T47D (cell line): ENCODE measurements at places on chromosomes 7 and 10.

GRCh38 chr10:54682554-54682953, 118.5 kb downstream of the PCDH15 start:
- DNase-seq = no peak

DNA sequence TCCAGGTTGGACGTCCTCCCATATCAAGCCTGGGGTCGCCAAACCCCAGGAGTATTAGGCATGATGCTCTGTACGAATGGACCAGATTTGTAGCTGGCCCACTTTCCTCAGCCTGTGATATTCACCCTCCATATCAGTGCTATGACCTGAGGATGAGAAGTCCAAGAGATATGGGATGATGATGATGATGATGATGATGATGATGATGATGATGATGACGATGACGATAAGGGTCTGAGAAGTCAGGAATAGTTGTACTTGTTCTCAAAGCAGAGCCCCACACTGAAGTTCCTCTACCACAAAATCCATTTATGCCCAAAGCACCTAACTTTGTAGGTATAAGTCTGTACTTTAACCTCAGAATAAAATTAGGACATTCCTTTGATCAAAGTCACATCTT, 50.7 kb downstream of the AMPH start:
- DNase-seq = no peak

- no peak for DNase-seq
Observed at GRCh38 chr10:83301732-83302131, 837.6 kb upstream of the GHITM start.

DNA sequence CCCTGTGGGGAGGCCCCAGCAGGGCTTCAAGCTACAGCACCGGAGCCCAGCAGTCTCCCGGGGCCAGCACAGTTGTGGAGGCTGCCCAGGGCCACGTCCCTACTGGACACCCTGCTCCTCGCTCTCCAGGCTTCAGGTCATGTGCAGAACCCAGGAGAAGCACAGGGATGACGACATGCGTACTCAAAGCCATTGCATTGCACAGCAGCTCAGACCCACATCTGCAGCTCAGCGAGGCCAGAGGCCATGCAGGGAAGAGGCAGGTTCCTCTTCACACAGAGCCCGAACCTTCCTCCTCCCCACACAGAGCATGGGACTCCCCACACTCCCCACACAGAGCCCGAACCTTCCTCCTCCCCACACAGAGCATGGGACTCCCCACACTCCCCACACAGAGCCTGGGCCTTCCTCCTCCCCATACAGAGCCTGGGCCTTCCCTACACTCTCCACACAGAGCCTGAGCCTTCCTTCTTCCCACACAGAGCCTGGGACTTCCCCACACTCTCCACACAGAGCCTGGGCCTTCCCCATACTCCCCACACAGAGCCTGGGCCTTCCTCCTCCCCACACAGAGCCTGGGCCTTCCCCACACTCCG, 12.3 kb downstream of the CFAP46 start:
- DNase-seq = no peak

DNA sequence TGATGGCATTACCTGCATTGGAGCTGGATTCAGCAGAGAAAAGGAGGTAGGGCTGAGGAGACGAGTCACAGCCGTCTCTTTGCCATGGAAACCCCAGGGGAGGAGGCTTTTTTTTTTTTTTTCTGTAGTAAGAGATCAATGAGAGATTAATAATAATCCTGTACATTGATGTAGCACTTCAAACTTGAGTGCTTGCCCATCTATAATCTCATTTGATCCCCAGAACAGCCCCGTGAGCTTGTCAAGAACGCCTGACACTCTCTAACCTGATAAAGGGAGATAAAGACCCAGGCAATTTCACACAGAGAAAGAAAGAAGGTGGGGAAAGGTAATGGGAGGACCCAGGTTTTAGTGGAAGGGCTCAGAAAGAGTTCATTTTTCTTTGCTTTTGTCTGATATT, 195.2 kb upstream of the FOXK1 start:
- DNase-seq = no peak

DNA sequence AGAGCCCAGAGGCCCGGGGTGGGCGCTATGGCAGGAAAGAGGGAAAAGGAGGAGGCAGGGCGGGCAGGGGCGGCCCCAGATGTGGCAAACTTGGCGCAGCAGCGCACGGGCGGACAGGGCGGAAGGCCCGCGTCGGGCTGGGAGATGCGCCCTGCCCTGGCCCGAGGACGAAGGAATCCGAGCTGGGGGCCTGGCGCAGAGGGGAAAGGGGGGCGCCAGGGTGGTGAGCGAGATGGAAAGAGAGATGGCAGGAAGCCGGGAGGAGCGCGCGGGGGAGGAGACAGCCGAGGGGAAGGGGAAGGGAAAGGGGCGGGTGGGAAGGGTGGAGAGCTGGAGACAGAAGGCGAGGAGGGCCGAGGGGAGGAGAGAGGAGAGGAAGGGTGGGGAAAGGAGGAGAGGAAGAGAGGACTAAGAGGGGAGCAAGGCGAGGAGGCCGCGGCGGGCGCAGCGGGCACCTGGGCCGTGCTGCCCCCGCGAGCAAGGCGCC, at the start of gene MARVELD1:
Gene MARVELD1, plus strand, starts transcription at position 392 of the 487 bp plus-strand sequence. CDS start 147 bp downstream, outside the sequence.
- DNase-seq = peak; percentile 52

DNA sequence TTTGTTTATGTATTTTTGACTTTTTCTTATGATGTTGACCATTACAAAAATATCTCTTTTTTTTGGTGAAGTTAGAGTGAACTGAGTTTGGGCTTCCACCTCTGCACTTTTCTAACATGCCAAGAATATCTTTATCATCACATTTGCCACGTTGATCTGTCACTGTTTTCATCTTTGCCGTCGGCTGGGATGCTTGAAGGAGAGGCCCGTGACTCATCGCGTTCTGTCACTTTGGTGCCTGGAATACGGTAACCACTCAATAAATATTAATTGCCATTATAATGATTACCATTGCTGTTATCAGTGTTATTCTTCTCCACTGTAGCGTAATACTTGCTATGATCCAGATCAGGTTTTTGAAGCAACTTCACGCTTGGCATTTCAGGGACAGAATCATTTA, 350.8 kb upstream of the PFKP start:
- no peak for DNase-seq

DNA sequence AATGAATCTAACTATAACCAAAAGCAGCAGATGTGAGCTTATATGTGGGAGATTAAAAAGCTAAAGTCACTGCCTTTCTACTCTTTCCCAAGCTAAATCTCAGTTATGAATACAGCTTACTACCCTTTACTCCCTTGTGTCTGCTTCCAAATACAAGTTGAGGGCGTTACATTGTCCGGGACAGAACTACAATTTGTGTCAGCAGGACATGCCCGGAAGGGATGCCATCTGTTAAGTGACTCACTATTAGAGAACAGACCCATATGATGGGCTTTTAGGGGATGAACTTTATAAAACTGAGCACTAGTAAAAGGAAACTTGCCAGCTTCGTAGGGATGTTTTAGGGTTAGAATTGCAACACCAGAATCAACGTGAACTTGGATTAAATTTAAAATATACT, 299.7 kb upstream of the CSTF2T start:
- DNase-seq = no peak

GRCh38 chr10:49458869-49459268, 63.0 kb upstream of the DRGX start:
- DNase-seq = no peak

DNA sequence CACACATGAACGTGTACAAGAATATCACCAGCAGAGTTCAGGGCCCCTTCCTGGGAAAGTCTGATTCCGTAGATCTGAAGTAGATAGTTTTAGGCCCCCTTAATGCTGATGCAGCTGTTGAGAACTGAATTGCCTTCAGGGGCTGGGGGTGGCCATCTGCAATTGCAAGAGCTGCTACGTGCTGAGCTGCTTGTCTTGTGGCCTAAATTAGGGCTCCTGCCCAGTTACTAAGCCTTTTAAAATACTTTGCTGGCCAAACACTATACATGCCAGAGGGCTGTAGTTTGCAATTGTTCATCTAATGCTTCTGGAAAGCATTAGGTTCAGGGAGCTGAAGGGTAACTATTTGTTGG, 71.7 kb downstream of the TMEM178B start:
- no peak for DNase-seq

DNA sequence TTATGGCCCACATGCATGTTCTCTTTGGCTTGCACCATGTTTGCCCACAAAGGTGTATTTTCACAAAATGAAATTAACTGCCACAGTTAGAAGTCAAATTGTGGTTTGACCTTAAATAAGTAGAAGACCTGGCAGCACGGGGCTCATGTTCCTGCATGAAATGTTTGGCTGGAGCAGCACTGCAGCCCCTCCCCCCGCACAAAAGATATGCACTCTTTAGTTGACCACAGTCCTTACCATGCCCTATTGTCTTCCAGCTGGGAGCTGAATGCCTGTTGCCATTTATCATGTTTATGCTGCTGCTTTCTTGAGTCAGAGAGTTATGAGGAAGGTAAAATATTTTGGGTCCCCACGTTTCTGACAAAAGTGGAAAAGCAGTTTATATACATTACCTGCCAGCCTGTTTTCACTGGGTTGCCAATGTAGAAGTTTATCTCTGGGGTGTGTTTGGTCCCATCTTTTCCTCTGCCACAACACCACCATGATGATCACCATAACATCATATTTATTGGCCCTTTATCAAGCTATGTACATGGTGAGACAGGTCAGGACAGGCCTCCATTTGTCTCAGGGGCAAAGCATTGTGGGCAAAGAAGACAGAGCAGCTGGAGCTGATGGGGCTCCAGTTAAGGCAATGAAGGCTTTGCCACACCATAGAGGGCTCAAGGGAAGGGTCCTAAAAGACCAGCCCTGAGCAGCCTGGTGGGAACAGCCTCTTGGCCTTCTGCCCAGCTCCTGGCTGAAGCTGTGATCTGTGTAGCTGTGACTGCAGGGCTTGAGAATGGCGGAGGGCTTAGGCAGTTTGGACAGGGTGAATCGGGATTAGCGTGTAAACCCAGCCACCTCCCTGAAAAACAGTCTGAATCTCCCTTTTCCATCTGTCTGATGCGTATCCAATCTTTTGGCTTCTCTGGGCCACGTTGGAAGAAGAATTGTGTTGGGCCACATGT, 5.4 kb downstream of the PRF1 start:
- no peak for DNase-seq

- no peak for DNase-seq
Observed at GRCh38 chr7:41817386-41817785, 114.5 kb upstream of the INHBA start.

DNA sequence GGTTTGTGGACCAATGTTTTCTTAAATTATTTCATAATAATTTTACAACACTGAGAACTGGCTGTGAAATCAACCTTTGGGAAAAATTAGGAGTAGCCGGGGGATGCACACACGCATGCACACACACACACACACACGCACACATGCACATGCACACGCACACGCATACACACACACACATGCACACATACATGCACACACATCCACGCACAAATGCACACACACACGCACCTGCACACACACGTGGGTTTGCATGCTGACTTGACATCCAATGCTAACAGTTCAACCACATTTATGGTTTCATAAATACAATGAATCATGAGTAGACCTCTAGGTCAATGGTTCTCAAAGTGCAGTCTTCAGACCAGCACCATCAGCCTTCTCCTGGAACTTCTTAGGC, 354.1 kb downstream of the DPP6 start:
- no peak for DNase-seq

DNA sequence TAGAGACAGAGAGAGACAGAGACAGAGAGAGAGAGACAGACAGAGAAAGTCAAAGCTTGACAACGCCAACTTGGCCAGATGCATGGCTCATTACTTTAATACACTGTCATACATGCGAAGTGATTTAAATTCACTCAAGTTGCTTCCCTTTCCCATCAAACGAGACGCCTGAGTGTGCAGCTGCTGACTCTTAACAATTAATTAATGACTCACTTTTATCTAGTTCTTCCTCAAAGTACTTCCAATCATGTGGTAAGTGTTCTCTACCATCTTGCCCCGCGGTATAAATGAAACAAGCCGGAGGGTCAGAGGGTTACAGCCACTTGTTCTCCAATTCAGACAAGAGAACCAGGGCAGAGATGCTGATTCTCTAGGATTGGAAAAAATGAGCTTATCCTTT, 90.8 kb downstream of the SFMBT2 start:
- DNase-seq = no peak

- DNase-seq = no peak
Observed at GRCh38 chr7:33946094-33946699, 40.9 kb downstream of the BMPER start.

- DNase-seq = no peak
Observed at GRCh38 chr7:54333952-54334351, 208.2 kb upstream of the VSTM2A start.

- DNase-seq = peak; percentile 84
Observed at GRCh38 chr10:17229967-17230682, 2.1 kb downstream of the VIM start.

DNA sequence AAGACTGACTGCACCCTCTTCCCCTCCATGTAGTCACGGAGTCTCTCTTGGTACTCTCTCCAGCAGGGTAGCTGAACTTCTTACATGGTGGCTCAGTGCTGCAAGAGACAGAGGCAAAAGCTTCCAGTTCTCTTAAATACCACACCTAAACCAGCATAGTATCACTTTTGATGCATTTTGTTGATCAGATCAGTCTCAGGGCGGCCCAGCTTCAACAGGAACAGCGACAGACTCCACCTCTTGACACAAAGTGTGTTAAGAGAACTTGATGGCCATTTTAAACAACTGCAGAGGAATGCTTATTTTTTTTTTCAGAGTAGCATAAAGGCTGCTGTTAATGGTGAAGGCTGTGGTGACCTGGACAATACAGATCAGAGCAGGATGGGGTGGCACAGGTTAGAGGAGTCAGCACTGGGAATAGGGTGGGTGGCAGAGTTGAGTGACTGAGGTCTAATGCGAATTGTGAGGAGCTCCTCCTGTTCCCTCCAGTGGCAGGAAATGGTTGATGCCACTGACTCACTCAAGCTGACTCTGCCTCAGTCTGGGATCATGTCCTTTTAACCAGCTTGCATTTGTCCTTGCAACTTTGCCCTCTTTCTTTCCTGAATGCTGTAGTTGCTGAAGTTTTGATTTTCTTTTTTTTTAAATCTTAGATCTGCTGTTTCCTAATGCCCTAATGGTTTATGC, 17.3 kb downstream of the MGAM start:
- no peak for DNase-seq

GRCh38 chr7:91655656-91656055, 224.8 kb downstream of the MTERF1 start:
- no peak for DNase-seq

GRCh38 chr7:151851782-151852181, 25.1 kb downstream of the PRKAG2 start:
- DNase-seq = no peak

DNA sequence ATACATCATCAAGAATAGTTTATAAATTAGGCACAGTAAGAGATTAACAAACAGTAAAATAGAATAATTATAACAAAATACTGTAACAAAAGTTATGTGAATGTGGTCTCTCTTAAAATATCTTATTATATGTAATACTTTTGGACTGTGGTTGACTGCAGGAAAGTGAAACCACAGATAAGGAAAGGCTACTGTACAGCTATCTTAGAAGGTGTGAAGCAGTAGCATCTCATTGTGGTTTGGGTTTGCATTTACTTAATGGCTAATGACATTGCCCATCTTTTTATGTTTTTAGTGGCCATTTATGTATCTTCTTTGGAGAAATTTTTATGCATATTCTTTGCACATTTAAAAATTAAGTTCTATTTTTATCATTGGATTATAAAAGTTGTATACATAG, 296.4 kb upstream of the MAGI2 start:
- no peak for DNase-seq

- DNase-seq = no peak
Observed at GRCh38 chr10:4191354-4191753, 406.3 kb upstream of the KLF6 start.
